ENCODE measurements at places on chromosomes 2 and 18. TPM values are rescaled to one million over a fixed set of nuclear protein-coding genes. Genes with fewer than 3 reads are reported as not detected.
A peak's percentile ranks its signal among the peaks of the same experiment; 100 is the strongest.

GRCh38 chr2:43361286-43361685 is 134.9 kb upstream of the ZFP36L2 start:
- H3K27ac ChIP-seq, result no peak overlapping the region
- no peak overlapping the region for H3K4me3 ChIP-seq
- H3K36me3 ChIP-seq, result no peaks in the 10 kb centered on the region
- H3K27me3 ChIP-seq, result no peaks in the 10 kb centered on the region
- DNase-seq, result no peak
- peaks cover 5% of the 10 kb centered on the region for H3K4me1 ChIP-seq

DNA sequence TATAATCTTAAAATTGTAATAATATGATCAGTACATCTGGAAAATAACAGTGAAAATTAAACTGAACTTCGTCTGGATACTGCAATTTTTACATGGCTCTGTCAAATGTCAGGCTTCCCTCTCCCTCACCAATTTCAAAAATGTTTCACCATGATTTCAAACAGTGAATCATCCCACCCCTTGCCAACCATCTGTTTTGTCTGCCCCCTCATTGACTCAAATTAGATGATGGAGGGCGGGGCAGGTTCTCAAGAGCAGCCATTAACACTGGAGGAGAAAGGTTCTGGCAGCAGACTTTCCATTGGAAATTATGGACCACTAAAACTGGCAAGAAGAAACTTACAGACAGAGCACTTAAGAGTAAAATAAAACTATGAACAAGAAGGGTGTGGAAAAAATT is 1195.7 kb upstream of the ZEB2 start:
- H3K36me3 ChIP-seq, result peaks cover 4% of the 10 kb centered on the region
- no peaks in the 10 kb centered on the region for H3K27me3 ChIP-seq
- H3K4me1 ChIP-seq, result no peaks in the 10 kb centered on the region
- no peak overlapping the region for H3K27ac ChIP-seq

DNA sequence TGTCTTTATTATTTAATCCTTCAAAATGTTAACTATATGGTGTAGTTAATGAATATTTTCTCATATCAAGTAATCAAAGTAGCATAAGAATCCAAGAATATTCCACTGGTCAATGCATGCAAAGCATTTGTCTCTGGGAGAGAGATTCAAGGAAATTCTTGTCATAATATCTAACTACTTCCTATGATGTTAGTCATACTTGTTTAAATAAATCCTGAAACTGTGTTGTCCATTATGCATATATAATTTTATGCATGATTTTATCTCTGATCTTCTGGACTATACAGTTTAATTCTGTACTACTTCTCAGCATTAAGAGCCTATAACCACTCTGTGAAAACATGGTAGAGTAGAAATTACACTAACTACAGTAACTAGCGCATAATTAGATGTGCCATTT is 388.3 kb downstream of the NR4A2 start:
- DNase-seq, result no peak
- no peaks in the 10 kb centered on the region for H3K4me1 ChIP-seq
- H3K27me3 ChIP-seq, result no peaks in the 10 kb centered on the region
- peaks cover 12% of the 10 kb centered on the region for H3K36me3 ChIP-seq

- no peaks in the 10 kb centered on the region for H3K4me1 ChIP-seq
- H3K4me3 ChIP-seq, result no peak overlapping the region
- no peaks in the 10 kb centered on the region for H3K36me3 ChIP-seq
- DNase-seq, result peak; percentile 62
- H3K27ac ChIP-seq, result no peak overlapping the region
Measured at GRCh38 chr18:73980289-73980979, 167.2 kb downstream of the FBXO15 start.

DNA sequence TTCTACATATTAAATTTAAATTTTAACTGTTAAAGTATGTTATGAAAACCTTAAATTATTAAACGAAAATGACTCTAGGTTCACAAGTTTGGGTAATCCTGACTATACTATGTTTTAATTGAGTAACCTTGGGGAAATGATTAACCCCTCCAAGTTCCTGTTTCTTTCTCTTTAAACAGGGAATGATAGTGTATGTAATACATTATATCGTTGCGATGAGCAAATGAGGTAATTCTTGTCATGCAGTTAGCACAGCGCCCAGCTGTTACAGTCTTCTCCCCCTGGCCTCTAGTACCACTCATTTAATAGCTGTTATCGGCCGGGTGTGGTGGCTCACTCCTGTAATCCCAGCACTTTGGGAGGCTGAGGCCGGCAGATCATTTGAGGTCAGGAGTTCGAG is 80.4 kb downstream of the MTA3 start:
- H3K36me3 ChIP-seq, result peaks cover 13% of the 10 kb centered on the region
- H3K4me1 ChIP-seq, result peaks cover 5% of the 10 kb centered on the region
- DNase-seq, result no peak
- no peaks in the 10 kb centered on the region for H3K27me3 ChIP-seq

TMEM200C gene
- 26.1 TPM for total RNA-seq

SIX3 gene
- total RNA-seq, result not detected

NMUR1 gene
- not detected for total RNA-seq

- H3K36me3 ChIP-seq, result peaks cover 33% of the 10 kb centered on the region
- no peak for DNase-seq
- no peak overlapping the region for H3K4me3 ChIP-seq
- no peaks in the 10 kb centered on the region for H3K27me3 ChIP-seq
- peaks cover 22% of the 10 kb centered on the region for H3K4me1 ChIP-seq
- H3K27ac ChIP-seq, result no peak overlapping the region
Measured at GRCh38 chr18:55265984-55266383, 306.7 kb upstream of the CCDC68 start.

SPDYA gene
- total RNA-seq, result 1.1 TPM

PAX8 gene
- total RNA-seq, result 0.49 TPM

DNA sequence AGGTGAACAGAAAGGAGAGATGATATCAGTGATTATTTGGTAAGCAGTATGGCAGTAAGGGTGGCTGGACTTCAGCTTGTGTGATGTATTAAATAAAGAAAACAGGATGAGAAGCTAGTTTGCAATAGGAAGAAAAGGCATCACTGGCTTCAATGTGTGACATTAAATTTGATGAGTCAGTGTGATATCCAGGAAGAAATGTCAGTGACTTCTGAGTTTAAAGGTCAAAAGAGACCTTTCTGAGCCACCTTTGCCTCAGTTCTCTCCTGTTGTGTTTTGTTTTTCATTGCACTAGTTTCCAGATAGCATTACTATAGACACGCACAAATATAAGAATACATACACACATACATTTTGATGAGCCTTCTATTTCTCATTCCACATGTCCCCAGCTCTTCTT is 105.6 kb downstream of the PIGN start:
- H3K27ac ChIP-seq, result no peak overlapping the region
- DNase-seq, result no peak
- H3K36me3 ChIP-seq, result peaks cover 3% of the 10 kb centered on the region
- no peak overlapping the region for H3K4me3 ChIP-seq

DNA sequence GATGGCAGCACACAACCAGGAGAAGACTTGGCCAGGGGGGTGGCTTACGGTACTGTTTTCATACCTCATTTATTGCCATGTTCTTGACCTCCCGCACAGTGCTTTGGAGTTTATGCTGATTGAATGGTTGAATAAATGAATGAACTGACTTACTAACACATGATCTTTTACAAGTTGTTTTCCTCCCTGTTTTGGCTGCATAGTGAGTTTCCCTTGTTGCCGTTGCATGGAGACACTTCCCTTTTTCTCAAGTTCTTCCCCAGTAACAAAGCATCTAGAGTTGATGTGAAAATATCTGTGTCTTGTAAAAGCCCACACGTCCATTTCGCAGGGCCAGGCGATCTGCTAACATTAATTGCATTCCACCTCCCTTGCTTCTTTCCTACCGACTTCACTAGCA is 35.7 kb upstream of the RAB1A start:
- no peaks in the 10 kb centered on the region for H3K36me3 ChIP-seq
- no peak overlapping the region for H3K27ac ChIP-seq
- no peak for DNase-seq
- no peak overlapping the region for H3K4me3 ChIP-seq

- H3K27ac ChIP-seq, result peak overlapping the region; percentile 52
- no peaks in the 10 kb centered on the region for H3K27me3 ChIP-seq
- H3K36me3 ChIP-seq, result peaks cover 3% of the 10 kb centered on the region
Measured at GRCh38 chr2:135743860-135744259, 2.2 kb downstream of the UBXN4 start.

DNA sequence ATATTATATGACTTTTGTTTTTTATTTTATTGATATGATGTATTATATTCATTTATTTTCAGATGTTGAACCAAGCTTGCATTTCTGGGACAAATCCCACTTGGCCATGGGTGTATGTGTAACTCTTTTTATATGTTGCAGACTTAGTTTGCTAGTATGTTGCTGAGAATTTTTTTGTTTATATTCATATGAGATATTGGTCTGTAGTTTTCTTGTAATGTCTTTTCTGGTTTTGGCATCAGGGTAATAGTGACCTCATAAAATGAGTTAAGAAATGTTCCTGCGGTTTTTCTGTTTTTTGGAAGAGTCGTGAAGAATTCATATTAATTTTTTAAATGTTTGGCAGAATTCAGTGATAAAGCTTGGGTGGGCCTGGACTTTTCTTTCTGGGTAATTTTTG is 88.7 kb downstream of the ASB1 start:
- no peaks in the 10 kb centered on the region for H3K4me1 ChIP-seq
- no peak for DNase-seq
- H3K36me3 ChIP-seq, result peaks cover 4% of the 10 kb centered on the region
- H3K27me3 ChIP-seq, result no peaks in the 10 kb centered on the region
- H3K27ac ChIP-seq, result no peak overlapping the region
- H3K4me3 ChIP-seq, result no peak overlapping the region

DNA sequence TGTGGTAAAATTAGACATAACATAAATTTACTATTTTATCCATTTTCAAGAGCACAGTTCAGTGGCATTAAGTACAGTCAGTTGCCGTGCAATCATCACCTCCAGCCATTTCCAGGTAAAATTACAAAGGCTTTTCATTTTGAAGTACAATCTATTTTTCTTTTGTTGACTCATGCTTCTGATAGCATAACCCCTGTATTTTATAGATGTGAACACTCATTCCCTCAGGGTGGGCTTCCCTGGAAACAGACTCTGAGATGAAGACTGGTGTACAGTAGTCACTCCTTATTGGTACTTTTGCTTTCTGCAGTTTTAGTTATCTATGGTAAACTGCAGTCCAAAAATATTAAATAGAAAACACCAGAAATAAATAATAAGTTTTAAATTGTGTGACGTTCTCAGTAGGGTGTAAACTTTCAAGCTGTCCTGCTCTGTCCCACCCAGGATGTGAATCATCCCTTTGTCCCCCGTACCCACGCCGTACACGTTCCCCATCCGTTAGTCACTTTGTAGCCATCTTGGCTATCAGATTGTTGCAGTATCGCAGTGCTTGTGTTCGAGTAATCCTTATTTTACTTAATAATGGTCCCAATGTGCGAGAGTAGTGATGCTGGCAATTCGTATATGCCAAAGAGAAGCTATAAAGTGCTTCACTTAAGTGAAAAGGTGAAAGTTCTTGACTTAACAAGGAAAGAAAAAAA is 41.1 kb upstream of the NAB1 start:
- H3K4me3 ChIP-seq, result no peak overlapping the region
- DNase-seq, result no peak
- H3K36me3 ChIP-seq, result peaks cover 8% of the 10 kb centered on the region
- peaks cover 7% of the 10 kb centered on the region for H3K4me1 ChIP-seq
- H3K27me3 ChIP-seq, result no peaks in the 10 kb centered on the region

DYTN gene
- not detected for total RNA-seq

ALPP gene
- total RNA-seq, result not detected

- DNase-seq, result no peak
- H3K27me3 ChIP-seq, result peaks cover 20% of the 10 kb centered on the region
- peaks cover 36% of the 10 kb centered on the region for H3K4me1 ChIP-seq
- H3K27ac ChIP-seq, result no peak overlapping the region
- H3K36me3 ChIP-seq, result peaks cover 2% of the 10 kb centered on the region
Measured at GRCh38 chr2:234491897-234492296, 5.0 kb downstream of the ARL4C start.

DNA sequence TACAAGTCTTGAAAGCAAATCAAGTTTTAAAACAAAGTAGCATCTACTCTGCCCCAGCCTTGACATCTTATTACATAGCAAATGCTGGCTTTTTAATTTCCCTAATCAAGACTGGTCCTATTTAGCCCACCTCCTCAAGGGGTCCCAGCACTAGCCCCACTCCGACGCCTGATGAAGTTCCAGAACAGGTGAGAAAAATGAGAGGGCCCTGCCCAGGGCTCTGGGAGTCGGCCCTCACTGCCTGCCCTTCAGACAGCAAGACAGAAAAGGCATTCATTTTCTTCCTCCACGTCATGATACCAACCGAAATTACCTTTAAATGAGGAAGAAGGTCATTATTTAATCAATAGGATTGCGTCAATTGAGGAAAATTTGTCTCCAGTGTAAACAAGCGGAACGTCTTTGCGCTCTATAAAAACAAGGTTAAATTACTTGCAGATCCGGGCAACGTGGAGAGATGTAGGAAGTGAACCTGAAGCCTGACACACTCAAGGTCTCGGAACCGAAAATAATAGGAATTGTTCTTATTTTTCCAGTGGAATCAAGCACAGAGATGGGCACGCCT is 170.6 kb upstream of the PKDCC start:
- H3K4me1 ChIP-seq, result peaks cover 28% of the 10 kb centered on the region
- no peak for DNase-seq
- H3K36me3 ChIP-seq, result no peaks in the 10 kb centered on the region
- H3K27ac ChIP-seq, result no peak overlapping the region
- H3K4me3 ChIP-seq, result no peak overlapping the region

DNA sequence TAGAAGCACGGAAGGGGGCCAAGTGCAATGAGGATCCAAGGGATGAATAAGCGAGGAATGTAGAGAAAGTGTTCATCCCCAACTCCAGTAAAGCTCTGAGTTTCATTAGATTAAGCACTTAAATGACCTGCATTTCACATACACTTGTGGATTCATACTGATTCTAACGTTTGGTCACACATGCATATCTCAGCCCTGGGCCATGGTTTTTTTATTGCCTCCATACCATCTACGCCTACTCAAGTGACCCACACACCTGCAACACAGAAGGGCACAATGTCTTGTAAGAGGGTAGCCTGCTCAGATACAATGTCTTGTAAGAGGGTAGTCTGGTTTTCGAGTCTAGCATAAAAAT is 566 bp upstream of the MRPS5 start:
- H3K4me3 ChIP-seq, result peak overlapping the region; percentile 98
- H3K4me1 ChIP-seq, result peaks cover 34% of the 10 kb centered on the region
- peak overlapping the region; percentile 78 for H3K27ac ChIP-seq
- H3K27me3 ChIP-seq, result no peaks in the 10 kb centered on the region

RAB12 gene
- total RNA-seq, result 25.0 TPM

TIMM21 gene
- 43.8 TPM for total RNA-seq

- H3K4me3 ChIP-seq, result no peak overlapping the region
- H3K36me3 ChIP-seq, result no peaks in the 10 kb centered on the region
- H3K27me3 ChIP-seq, result no peaks in the 10 kb centered on the region
- no peak overlapping the region for H3K27ac ChIP-seq
- DNase-seq, result peak; percentile 4
Measured at GRCh38 chr2:10688921-10689807, 611 bp downstream of the NOL10 start.

DNA sequence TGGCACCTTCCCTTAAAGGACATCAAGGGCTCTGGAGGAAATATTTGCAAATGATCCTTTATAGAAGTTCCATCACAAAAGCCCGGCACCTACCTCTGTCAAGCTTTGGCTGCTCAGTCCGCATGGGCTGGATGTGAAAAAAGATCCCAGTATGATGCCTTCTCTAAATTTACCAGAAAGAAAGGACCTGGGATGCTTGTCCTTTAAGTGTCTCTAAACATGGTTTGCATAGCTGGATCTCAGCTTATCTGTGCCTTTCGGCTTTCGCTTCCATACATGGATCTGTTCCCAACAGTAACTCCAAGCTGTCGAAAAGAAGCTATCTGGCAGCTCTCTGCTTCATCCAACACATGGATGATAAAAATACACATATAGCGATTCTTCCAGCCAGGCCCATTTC is 60.4 kb upstream of the SLC8A1 start:
- no peak overlapping the region for H3K27ac ChIP-seq
- H3K4me3 ChIP-seq, result no peak overlapping the region
- H3K36me3 ChIP-seq, result no peaks in the 10 kb centered on the region
- H3K4me1 ChIP-seq, result no peaks in the 10 kb centered on the region
- DNase-seq, result no peak
